ENCODE measurements at places on chromosomes 5 and 9. TPM values are rescaled to one million over a fixed set of nuclear protein-coding genes. Genes with fewer than 3 reads are reported as not detected.

DNA sequence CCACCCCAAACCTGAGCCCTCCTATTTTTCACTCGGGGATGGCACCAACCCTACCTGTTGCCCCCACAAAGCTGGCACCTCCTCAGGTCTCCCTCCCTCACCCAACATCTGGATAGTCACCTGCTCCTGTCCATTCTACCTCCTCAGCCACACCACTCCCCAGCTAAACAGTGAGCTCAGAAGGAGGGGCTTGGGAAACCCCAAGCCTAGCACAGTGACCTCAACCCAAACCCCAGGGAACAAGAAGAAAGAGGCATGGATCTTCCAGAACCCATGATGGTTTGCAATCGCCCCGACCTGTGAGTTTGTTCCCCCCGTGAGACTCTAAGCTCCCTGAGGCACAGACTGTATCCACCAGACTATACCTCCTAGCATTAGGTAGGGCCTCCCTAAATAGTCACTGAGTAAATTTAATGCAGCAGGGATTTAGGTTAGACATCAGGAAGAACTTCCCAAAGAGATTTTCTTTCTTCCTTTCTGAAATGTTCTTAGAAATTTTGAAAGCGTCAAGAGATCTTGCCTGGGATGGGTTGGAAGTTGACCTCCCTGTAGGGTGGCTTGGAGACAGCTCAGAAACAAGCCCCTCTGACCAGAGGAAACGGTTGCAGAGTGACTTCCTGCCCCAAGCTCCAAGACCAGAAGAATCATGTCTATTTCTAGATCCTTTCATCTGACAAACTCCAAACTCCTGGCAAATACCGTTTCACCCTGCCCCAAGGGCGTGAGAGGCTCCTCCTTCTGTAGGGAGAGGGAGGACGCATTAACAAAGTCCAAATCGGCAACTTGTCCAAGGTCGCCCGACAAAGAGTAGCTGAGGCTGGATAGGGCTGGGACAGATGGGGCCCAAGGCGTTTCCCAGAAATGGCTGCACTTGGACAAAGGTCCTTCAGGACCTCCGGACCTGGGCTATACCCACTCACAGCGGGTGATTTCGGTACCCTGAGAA is 4.1 kb downstream of the FIBCD1 start:
- DNase-seq, result no peak
- peaks cover 27% of the 10 kb centered on the region for H3K4me1 ChIP-seq
- H3K36me3 ChIP-seq, result no peaks in the 10 kb centered on the region
- H3K4me3 ChIP-seq, result no peak overlapping the region
- H3K27ac ChIP-seq, result no peak overlapping the region
- no peaks in the 10 kb centered on the region for H3K27me3 ChIP-seq

DNA sequence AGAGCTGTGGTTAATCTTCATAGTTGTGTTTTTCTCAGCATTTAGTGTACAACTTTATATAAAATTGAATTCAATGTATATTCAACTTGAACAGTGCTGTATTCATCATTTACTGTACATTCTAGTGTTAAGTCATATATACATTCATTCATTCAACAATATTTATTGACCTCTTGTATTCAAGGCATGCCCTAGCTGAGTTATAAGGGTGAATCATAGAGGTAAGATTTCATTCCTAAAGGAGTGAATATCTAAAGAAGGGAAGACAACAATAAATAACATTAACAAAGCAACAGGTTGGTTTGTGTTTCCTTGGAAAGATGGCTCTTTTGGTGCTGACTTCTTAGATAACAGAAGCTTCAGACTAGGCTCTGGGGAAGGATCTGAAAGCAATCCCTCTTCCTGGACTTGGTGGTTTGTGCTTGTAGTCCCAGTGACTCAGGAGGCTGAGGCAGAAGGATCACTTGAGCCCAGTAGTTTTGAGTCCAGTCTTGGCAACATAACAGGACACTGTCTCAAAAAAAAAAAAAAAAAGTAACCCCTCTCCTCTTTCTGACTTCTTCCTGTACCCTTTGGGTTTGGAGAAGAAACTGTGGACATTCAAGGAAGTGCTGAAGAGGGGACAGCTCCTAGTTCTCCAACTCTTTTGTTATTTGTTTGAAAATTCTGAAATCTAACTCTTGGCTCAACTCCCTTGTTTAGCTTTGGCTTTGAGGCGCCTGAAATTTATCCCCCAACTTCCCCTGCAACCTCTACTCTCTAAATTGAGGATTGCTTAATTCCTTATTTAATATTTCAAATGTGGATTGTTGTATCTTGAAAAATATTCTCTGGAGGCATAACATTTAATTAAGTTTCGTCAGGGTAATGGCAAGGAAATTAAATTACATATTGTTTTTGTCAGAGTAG is 80.2 kb downstream of the OSTF1 start:
- H3K4me1 ChIP-seq, result no peaks in the 10 kb centered on the region
- H3K27ac ChIP-seq, result no peak overlapping the region

Gene BARX1
- total RNA-seq, result not detected

Gene TAF11L10
- total RNA-seq, result not detected

GRCh38 chr9:122370303-122370702 is 521 bp upstream of the PTGS1 start:
- H3K27ac ChIP-seq, result no peak overlapping the region
- no peaks in the 10 kb centered on the region for H3K27me3 ChIP-seq
- H3K36me3 ChIP-seq, result no peaks in the 10 kb centered on the region
- no peak for DNase-seq
- H3K4me1 ChIP-seq, result peaks cover 33% of the 10 kb centered on the region

GRCh38 chr5:115842089-115842935 is 577 bp downstream of the AP3S1 start:
- peak overlapping the region; percentile 96 for H3K27ac ChIP-seq
- peak; percentile 51 for DNase-seq
- no peaks in the 10 kb centered on the region for H3K27me3 ChIP-seq
- H3K36me3 ChIP-seq, result peaks cover 19% of the 10 kb centered on the region
- H3K4me1 ChIP-seq, result peaks cover 40% of the 10 kb centered on the region

DNA sequence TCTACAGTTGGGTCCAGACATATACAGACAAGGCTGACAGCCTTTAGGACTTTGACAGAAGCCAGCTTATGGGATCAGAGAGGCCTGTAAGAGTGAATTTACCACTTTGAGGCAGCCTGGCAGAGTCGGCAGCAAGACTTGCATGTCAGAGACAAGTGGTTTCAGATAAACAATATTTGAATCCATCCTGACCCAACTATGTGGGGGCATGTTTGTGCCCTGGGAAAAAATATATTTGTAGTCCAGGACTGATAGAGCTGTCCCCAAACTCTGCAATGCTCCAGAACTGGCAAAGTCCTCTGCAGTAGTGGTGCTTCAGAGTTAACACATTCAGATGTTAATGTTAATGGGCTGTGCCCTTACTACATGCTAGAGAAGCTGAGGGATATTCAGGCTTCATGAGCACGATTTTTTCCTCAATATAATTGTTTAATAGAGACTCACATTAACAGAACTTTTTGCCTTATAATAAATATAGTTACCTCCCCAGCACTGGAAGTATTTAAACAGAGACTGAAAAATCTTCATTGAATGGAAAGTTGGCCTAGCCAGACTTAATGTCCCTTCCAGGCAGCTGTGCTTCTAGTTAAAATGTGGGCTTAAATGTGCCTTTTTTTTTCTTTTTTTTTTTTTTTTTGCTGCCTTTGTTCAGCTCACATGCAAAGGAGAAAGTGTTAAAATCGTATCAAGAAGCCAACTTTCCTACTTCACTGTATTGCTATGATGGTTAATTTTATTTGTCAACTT is 42.9 kb downstream of the FEM1C start:
- no peak overlapping the region for H3K4me3 ChIP-seq
- no peaks in the 10 kb centered on the region for H3K4me1 ChIP-seq
- no peaks in the 10 kb centered on the region for H3K36me3 ChIP-seq
- no peak for DNase-seq
- no peaks in the 10 kb centered on the region for H3K27me3 ChIP-seq

Gene MLANA
- total RNA-seq, result not detected

Gene RANBP17
- 18.2 TPM for total RNA-seq
